ENCODE measurements at places on chromosomes 1 and 21.

- no peak for DNase-seq
These were observed 75.6 kb downstream of the XCL2 start for GRCh38 chr1:168468042-168468809.

DNA sequence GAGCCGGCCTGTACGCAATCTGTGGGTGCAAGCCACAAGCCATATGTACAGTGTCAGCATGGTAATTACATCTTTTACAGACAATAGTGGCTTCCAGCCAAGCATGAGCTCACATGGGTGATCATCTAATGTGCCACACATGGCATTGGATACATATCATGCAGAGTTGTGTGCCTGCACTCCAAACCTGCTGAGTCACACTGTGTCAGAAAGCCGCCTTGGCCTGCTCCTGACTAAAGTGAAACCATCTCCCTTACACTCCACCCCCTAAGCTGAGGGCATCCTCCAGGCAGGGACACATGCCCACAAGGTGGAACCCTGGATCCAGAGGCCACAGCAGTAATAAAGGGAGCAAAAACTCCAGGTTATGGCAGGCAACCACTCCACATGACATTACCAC lies 72.5 kb downstream of the KCNT2 start:
- DNase-seq, result peak; percentile 16

GRCh38 chr1:210418863-210419650 lies 90.4 kb downstream of the HHAT start:
- no peak for DNase-seq

DNA sequence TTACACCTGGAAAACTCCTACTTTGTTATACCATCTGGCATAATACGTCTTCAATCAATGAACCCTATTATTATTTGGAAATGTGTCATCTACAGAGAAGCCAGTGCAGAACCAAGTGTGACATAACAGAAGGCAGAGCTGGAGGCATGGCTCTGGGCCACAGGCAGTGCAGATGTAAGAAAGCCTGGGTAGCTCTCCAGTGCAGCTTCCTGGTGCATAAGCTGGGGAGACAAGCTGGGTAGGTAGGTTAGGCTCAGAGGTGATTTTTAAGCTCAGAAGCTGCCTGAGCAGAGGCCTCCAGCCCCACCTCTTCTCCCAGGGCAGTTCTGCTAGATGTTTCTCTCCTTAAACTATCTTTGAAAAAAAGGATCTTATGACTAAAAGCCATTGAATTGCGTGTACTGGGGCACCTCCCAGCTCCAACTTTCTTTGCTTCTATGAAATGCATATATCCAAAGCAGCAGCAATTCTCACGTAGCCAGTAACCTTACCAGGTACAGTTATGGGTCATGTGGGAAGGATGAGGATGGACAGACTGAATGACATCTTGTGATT lies 30.7 kb downstream of the AKNAD1 start:
- DNase-seq, result no peak

DNA sequence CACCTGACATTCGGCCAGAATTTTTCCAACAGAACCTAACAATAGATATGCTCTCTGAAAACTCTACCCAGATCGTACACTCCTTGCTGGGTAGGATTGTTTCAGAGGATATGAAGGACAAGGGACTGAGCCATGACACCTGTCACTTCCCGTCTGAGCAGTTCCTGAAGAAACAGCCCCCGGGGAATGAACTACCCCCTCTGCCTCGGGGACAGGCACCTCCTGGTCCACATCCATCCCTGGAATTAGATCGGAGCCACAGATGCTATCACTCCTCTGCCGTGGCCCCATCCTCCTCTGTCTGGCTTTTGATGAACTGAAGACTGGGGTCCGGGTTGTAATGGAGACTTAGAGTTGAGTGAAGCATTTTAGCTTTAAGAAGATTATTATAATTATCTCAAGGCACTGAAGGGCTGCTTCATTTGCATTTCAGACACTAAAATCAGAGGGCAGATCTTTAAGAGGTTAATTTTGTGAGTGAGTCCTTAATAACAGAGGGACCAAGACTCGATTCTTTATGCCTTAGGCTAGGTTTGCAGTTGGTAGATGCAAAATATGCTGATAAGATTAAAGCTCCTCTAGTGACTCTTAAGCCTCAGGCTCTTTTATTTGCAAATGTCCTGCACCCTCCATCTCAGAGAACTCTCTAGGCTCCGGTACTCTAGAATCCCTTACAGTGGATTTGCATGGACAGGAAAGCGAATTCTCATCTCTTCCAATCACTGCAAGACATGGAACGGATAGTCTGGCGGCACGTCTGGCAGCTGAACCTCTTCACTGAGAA lies 333.8 kb downstream of the KIF26B start:
- DNase-seq, result no peak

- peak; percentile 34 for DNase-seq
These were observed 87.2 kb downstream of the LAMC2 start for GRCh38 chr1:183273300-183273699.

DNA sequence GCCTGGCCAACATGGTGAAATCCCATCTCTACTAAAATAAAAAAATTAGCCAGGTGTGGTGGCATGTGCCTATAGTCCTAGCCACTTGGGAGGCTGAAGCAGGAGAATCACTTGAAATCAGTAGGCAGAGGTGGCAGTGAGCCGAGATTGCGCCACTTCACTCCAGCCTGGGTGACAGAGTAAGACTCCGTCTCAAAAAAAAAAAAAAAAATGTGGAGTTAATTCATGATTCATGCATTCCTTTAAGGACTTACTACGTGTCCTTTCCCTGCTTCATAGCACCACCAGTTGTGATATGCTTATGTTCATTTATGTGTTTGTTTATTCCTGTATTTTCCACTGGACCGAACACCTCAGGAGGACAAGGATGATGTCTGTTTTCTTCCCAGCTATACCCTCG lies 12.7 kb upstream of the PRELP start:
- DNase-seq, result peak; percentile 81

DNA sequence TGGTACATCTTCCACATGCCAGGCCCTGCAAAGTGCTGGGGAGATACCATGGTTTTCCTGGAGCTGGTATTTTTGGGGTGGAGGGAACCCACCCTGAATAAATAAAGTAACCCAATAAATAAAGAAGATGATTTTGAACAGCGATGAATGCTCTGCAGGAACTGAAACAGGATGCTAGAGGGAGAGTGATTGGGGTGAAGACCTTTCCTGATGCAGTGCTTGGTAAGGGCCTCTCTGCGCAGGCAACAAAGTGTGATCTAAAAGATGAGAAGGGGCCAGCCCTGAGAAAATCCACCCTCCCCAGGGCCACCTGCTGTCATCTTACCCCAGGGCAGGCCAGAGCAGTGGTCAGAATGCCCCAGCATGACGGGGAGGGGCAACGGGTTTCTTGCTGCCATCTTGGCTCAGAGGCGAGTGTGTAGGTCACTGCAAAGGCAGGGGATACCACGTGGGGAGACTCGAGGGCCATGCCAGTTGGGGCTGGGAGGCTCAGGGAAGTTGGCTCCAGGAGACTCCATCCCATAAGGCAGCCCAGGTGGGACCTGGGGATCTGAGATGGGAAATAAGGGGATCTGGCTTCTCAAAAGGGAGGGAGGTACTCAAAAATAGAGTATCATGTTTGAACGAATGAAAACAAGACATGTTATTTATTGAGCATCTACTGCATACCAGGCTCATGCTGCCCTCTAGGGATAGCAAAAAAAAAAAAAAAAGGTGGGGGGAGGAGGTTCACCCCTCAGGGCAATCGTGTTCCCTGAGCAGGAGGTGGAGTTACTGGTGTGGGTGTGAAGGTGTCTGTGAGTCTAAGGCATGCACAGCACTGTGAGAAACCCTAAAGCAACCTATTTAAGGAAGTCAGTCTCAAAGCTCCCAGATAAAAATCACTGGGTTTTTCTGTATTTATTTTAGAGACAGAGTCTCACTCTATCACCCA lies 2.8 kb downstream of the SRARP start:
- peak; percentile 50 for DNase-seq

DNA sequence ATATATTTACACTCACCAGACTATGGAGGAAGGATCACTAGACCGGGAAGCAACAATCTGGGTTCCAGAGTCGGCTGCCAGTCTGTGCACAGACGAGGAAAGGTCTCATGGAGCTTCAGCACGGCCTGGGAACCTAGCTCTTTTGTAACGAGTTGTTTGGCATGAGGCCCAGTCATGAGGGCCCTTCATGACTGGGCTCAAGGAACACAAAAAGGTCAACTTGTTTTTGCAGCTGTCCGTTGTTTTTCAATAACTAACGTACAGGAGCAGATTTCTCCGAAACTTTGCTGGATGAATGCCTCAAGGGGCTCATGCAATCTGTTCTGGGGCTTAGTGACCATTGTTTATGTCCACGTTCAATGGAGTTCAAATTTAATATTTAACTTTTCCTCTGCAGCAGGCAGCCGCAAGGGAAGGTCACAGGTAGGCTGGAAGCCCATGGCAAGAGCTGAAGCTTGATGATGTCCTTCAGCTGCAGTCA lies 5.9 kb upstream of the STUM start:
- peak; percentile 56 for DNase-seq

GRCh38 chr1:7885513-7886404 lies 32.9 kb upstream of the UTS2 start:
- DNase-seq, result no peak

DNA sequence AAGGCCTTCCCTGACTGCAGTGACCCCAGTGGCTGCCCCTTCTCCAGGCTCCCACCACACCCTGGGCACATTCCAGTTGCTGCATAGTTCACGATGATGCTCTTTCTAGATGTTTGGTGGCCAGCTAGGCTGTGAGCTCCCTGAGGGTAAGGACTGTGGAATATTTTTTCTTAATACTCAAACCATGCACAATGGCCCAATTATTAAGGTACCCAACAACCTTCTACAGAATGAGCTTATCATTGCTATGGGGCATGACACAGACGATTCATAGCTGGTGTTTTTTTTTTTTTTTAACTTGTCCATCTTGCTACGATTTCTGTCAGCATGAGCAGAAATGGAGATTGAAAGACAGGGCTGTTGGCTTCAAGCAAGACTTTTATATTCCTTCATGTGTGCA lies 68.9 kb upstream of the CLDN14 start:
- DNase-seq, result no peak

DNA sequence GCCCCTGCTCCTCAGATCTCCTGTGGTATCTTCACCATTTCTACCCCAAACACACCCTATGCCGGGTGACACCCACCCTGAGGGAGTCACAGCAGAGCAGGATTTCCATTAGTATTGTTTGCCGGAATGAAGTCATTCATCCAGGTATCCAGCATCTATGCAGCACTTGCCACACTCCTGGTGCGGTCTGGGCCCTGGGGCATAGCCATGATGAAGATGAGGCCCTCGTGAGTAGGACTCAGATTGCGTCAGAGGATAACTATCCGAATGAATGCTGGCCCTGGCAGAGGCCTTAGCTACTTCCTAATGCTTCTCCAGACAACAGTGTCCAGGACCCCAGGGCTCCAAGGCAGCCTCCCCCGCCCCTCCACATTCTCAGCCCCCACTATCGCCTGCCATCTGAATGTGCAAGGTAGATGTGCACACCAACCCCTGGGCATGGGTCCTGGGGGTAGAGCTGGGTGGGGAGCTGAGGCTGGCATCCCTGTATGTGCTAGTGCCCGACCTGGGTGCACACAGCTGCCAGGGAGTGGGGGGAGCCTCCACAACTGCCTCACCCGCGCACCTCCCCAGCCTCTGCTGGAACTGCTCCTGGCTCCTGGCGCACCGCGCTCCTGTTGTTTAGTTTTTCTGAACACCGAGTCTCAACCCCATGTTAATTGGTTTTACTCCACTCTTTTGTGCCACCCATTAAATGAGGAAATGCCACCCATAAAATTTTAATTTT lies 25.5 kb upstream of the ZC3H12A start:
- peak; percentile 31 for DNase-seq

DNA sequence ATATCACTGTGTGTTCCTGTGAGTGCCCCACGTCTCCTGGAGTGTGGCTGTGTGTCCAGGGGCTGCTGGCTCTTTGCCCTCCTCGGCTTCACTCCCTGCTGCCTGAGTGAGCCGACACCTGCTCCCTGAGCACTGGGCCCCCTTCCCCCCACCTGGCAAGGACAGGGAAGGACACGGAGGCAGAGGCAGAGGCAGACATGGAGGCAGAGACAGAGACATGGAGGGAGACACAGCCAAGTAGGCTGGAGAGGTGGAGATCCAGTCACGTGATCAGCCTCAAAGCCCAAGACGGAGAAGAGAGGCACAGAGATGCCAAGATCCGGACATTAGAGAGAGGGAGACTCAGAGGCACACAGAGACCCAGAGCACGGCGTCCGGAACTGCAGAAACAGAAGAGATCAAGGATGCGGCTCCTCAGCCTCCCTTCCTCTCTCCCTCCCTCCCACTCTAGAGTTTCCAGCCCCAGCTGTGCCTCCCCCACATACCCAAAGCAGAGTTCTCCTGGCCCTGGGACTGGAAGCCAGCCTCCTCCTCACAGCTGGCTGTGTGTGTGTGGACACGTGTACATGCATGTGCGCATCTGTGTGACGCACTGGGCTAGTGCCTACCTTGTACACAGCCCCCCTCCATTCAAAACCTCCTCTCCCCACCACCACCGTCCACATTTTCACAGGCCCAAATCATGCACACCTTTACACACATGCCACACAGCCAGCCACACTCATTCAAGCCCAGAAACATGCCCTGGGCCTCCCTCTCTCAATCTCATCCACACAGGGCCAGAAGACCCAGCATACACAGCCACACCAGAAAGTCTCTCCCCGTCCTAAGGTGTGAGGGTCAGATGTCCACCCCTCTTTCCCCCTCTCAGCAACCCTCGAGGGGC lies 39.1 kb upstream of the WASF2 start:
- DNase-seq, result peak; percentile 84

GRCh38 chr21:15241997-15242736 lies 177.4 kb upstream of the NRIP1 start:
- no peak for DNase-seq

GRCh38 chr1:34684266-34684665 lies 70.6 kb upstream of the GJB5 start:
- DNase-seq, result no peak

- DNase-seq, result peak; percentile 84
These were observed 13.5 kb upstream of the ACBD6 start for GRCh38 chr1:180515857-180516388.

DNA sequence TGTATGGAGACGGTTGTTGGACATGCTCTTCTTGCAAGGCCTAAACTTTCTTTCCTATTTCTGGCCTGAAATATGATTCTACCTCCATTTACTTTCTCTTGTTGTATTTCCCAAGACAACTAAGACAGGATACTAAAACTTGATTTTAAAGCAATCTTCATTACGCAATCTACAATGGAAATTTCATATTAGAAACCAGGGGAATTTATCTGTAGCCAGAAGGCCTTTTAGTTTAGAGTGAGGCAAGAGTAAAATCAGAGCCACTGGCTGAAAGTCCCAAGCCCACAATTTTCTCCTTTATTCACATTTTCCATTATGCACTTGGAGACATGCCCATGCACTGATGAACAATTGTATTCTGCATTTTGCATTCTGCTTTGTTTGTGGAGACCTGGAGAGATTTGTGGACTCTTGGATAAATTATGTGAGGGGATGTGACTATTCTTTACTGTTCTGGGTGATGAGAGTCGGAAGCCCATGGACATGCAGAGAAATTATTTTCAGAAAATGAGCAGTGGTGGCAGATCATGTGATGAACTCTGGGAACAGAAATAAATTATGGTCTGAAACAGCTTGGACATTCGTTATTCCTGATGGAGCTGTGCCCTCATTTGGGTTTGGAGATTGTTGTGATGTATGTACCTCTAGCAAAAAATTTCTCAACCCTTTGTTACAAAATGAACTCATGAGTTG lies 336.8 kb downstream of the SEC16B start:
- peak; percentile 10 for DNase-seq
